ENCODE measurements at places on chromosomes 12 and 14.

GRCh38 chr12:69981881-69982475 is 157.0 kb downstream of the MYRFL start:
- no peak for DNase-seq

DNA sequence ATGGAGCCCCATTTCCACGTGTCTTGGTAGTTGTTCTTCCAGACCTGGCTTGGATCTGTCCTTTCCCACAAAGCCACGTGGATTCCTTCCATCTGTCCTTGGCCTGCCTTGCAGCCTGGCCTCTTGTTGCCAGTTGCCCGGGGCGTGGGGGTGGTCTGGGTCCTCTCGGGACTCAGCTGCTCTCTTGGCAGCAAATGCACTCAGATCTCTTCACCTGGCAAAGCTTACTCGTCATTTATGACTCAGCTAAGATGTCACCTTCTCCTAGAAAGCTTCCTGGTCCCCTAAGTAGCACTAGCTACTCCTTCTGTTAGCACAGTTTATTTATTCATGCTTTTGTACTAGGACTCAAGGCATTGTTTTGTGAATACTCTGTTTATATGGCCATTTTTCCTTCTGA is 13.6 kb downstream of the PLEKHG3 start:
- DNase-seq: no peak

DNA sequence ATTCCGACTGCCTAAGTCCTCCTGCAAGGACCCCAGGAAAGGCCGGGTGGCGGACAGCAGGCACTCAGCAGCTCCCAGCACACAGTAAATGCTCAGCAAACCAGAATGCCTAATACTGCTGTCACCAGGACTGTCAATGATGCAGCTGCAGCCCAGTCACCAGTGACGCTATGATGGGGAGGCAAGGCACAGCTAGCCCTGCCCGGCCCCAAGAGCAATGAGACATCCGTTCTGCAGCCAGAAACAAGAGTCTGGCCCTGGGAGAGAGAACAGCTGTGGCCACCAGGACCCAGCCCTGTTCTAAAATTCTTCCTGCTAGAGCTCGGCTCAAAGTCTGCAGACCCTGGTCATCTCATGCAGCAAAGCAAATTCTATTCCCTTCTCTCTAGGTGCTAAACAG is 69.8 kb downstream of the NCOR2 start:
- peak; percentile 87 for DNase-seq

- DNase-seq: no peak
Measured at GRCh38 chr14:67018720-67019119, 170.5 kb upstream of the GARIN2 start.

DNA sequence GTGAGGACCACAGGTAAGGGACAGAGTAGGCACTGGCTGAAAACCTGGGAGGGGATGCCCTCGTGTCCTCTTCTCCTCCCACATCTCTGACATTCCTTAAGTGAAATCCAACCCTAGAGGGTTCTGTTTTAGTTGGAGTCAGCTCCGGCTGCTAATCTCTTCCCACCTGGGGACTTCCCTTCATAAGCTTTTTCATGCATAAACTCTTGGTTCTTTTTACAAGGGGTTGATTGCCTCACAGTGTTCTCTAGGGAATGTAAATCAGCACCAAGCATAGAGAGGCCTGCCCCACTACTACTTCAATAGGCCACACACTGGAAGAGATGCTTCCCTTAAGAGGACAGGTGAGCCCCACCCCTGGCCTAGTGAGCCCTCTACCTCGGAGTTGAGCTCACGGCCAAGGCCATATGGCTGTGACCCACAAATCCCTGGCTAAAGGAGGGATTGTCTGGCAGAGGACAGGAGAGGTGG is 3.2 kb upstream of the SYNDIG1L start:
- DNase-seq: no peak

DNA sequence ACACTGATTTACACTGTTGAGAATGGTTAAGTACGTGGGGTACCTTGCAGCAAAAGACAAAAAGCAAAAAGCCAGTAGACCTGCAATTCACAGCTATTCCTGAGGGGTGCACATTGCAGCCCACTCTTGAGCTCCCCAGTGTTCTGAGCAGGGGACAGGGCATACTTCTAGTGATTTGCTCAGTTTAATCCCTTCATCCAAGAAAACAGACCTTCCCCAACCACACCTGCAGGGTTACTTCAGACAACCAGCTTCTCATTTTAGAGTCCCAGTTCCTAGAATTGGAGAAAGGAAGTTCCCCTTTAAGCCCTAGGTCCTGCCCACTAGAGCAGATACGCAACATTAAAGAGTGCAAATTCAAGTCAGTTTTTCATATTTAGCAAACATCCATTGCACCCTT is 3.6 kb upstream of the WSB2 start:
- DNase-seq: no peak

- DNase-seq: no peak
Measured at GRCh38 chr12:87935216-87935615, 94.0 kb downstream of the C12orf50 start.

DNA sequence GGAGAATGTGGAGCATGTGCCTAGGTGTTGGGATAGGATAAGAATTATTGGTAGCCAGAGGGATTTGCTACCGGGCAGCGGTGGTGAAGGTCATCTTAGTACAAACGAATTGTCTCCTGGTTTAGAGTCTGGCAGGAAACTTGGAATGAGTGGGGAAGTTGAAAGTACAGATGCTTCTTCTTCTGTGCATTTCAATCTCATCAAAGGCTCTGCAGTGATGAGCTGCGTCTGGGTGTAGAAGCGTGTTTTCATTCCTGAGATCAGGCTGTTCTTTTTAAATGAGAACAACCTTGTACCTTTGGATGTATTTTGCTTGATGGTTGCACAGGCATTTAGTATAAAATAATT is 2.1 kb downstream of the WNK1 start:
- DNase-seq: no peak

GRCh38 chr14:91377700-91378652 is 39.6 kb downstream of the CCDC88C start:
- peak; percentile 7 for DNase-seq

GRCh38 chr12:95593266-95593871 is 42.1 kb upstream of the USP44 start:
- DNase-seq: no peak

GRCh38 chr14:50796390-50796789 is 34.6 kb downstream of the NIN start:
- DNase-seq: no peak

DNA sequence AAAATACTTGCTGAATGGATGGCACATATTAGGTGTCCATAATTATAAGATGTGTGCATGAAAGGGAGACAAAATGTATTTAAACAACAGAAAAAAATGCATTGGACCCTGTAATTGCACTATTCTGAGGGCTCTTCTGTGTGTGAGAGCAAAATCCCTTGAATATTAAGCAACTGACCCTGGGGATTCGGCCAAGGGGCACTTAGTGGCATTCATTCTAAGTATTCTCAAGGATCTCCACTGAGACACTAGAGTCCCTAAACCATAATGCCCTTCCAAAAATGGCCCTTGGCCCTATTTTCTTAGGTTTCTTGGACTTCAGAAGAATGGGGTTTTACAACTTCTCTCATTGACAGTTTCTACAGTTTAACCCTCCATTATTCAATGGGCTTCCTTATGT is 388.6 kb downstream of the GLT1D1 start:
- no peak for DNase-seq

DNA sequence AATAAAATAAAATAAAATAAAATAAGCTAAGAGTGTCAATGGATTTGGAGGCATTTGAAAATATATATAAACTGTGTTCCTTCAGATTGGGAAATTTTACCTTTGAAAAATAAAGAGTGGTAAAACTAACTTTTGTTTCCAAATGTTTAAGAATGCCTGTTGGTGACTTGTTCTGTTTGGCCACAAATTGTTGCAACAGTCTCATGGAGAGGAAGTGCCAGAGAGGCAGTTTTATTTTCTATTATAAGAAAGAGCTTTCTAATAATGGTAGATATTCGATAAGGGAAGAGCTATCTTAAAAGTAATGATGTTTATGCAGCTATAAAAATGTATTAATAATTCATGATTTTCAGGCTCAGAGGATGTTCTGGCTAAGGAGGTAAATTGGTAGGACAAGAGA is 68.8 kb upstream of the MDGA2 start:
- no peak for DNase-seq

GRCh38 chr12:4947253-4947652 is 37.5 kb downstream of the KCNA1 start:
- DNase-seq: no peak
